ENCODE measurements at places on chromosomes 3 and 15.

- DNase-seq = no peak
Observed at GRCh38 chr3:14814411-14814871, 4.3 kb upstream of the FGD5 start.

GRCh38 chr3:177787279-177788041 is 590.2 kb upstream of the TBL1XR1 start:
- no peak for DNase-seq

- DNase-seq = no peak
Observed at GRCh38 chr3:39138804-39139415, 14.5 kb downstream of the CSRNP1 start.

DNA sequence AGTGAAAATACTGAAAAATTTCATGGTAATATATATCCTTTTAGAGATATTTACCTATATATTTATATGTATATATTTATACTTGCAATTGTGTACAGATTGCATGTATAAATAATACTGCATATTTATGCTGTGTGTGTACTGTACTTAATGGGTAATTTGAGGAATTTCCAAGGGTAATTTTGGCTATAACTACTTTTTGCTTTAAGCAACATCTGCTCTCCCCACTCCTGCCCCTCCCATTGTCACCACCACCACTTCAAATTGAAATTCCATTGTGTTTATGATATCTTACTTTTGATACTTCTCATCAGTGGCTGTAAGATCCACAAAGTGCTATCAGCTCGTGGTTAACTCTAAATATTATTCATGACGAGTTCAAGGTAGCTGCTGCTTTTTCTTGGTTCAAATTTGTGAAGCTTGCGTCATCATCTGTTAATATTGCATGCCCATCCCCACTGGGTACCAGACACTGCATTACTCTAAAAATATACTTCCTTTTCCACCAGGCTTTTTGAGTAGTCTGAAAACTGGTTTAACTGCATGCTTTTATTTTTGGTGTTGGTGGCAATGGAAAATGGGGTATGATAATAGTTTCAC is 91.7 kb upstream of the MITF start:
- no peak for DNase-seq

DNA sequence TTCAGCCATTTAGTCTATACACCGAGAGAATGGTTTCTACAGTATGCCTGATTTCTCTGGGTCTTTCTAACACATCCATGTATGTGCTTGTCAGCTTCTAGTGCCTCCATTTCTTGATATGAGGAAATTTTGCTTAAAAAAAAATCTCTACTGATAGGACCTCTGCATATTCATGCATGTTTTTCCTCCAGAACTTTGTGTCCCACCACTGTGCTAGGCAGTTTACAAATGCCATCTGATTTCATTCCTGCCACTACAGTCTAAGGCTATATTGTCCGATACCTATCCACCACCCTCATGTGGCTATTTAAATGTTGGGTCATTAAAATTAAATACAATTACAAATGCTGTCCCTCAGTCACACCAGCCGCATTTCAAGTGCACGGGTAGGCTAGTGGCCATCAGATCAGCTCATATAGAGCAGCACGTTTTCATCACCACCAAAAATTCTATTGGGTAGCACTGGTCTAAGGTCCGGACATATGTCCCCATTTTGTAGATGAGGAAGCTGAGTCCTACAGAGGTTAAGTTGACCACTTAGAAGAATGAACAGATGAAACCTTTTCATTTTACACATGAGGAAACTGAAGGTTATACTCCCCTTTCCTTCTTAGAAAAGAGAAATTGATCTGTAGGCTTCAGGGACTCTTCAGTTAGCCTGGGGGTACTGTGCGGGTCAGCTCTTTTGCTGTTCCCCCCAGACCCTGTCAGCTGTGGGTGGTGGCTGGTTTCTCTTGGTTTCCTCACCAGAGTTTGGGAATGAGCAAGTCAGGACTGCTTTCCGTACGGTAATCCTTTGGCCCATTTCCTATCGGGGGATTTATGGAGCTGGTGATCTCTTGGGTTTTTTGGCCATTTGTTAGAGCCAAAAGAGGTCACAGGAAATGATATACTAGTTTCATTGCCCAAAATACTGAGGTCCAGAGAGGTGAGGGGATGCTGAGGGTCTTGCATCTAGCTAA is 56.5 kb downstream of the SMAD3 start:
- no peak for DNase-seq

- DNase-seq = no peak
Observed at GRCh38 chr3:140170612-140171011, 235.6 kb downstream of the CLSTN2 start.

DNA sequence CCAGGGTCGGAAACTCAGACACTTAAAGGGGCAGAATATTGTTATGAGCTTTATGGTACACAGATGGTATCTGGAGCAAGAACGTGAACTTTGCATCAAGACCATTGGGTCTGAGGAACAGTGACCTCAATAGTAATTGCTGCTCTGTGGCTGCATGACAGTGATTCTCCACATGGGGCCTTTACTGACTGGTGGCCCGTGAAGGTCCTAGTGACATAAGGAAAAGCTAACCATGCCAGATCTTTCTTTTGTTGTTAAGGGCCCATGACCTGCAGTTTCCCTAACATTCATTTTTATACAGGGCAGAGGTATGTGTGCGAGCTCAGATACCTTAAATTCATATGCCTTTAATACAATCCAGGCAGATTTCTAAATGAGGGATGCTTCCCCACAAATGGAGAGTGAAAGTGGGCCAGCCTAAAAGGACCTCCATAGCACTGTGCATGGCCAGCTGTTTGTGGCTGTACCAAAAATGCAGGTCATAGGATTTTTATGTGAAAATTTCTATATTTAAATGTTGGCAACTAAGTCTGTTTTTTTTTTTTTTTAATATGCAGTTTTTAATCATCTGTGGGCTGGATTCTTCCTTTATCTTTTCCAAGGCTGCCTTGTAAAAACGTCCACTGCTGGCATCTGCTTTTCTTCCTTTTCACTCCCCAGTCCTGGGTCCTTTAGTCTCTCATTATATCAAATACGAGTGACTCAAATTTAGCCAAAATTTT is 188.0 kb upstream of the IL12A start:
- no peak for DNase-seq

DNA sequence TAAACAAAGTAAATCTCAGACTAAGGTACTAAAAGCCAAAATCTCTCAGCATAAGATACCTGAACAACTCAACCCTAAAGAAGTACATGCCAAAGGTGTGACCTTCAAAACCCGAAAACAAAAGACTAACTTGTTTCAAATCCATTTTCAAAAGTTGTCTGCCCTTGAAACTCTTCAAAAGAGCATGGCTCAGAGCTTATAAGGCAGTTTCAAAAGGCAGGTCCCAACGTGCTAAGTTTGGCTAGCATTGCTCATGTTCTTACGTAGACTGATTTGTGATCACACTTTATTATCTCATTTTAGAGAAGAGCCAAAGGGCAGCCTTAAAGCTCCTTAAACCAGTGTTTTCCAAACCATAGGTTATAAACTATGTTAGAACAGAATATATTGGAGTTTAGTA is 112.2 kb downstream of the FEZF2 start:
- no peak for DNase-seq

GRCh38 chr3:125102470-125102869 is 46.7 kb upstream of the HEG1 start:
- no peak for DNase-seq

DNA sequence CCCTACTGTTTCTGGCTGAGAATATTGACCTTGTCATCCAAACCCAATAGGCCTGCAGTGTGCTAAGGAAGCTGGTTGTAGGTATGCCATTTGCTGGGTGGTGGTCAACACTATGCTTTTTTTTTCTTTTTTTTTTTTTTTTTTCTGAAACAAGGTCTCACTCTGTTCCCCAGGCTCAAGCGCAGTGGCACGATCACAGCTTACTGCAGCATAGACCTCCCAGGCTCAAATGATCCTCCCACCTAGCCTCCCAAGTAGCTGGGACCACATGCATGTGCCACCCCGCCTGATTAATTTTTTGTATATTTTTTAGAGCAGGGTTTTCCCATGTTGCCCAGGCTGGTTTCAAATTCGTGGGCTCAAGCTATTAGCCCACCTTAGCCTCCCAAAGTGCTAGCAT is 35.7 kb upstream of the RHO start:
- DNase-seq = no peak

DNA sequence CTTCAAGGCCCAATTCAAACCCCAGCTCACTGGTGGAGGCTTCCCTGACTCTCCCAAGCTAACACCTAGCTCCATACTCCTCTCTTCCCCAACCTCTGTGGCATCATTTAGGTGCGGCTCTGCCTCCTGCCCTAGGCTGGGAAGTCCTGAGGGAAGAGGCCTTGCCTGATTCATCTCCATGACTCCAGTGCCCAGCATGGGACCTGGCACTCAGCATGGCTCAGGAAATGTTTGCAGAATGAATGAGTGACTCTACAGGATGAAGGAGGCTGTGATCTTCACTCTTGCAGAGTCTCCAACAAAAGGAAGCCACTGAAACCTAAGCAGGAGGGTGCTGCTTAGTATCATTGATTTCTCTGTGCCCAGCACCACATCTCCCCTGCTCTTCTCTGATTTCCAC is 34.5 kb upstream of the INSYN1 start:
- no peak for DNase-seq

- no peak for DNase-seq
Observed at GRCh38 chr15:74907163-74907870, 666 bp upstream of the FAM219B start.

DNA sequence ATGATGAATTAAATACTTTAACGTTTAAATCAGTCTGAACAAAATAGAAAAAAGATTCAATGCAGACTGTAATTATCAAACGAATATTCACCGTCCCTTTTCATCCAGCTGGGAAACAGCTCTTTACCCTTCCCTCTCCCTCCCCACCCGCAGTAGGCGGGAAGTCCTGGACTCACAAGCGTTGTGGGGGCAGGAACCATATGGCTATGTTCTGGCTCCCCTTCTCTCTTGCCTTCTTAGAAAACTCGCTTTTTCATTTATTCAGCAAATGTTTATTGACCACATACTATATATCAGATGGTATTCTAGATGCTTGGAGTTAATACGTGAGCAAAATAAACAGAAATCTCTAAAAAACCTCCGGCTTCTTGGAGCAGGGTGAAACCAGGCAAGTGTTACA is 715 bp upstream of the SCAPER start:
- no peak for DNase-seq

GRCh38 chr15:99438691-99439523 is 126.9 kb upstream of the MEF2A start:
- DNase-seq = peak; percentile 6

- DNase-seq = no peak
Observed at GRCh38 chr3:124441766-124442165, 288.5 kb upstream of the UMPS start.

DNA sequence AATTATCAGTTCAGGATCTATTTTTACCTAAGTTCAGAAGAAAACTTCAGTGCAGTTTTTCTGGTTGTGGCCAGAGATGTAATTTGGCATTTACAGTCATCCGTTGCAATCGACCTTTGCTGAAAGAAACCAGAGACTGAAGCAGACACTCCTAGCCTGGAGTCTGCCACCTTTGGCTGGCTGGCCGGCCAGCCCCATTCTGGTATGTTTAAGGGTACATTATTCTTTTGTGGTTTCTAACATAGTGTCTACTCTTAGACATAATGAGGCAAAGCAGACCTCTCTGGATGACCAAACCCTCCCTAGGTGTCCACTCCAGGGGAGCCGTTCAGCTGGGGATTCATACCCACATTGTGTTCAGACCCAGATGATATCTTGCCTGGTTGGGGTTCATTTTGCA is 275.9 kb upstream of the TPM1 start:
- DNase-seq = no peak

- no peak for DNase-seq
Observed at GRCh38 chr3:27571345-27571744, 87.2 kb upstream of the SLC4A7 start.

- DNase-seq = no peak
Observed at GRCh38 chr3:25603703-25604102, 61.0 kb downstream of the TOP2B start.

- DNase-seq = no peak
Observed at GRCh38 chr3:190092250-190092649, 28.4 kb downstream of the P3H2 start.

GRCh38 chr3:54180921-54181320 is 58.6 kb downstream of the CACNA2D3 start:
- DNase-seq = no peak

Measured in activated CD4-positive, alpha-beta T cell treated with anti-CD3 and anti-CD28 coated beads for 1 hour (primary cell).